ENCODE measurements at places on chromosomes 13 and 19. TPM values are rescaled to one million over a fixed set of nuclear protein-coding genes. Genes with fewer than 3 reads are reported as not detected.

DNA sequence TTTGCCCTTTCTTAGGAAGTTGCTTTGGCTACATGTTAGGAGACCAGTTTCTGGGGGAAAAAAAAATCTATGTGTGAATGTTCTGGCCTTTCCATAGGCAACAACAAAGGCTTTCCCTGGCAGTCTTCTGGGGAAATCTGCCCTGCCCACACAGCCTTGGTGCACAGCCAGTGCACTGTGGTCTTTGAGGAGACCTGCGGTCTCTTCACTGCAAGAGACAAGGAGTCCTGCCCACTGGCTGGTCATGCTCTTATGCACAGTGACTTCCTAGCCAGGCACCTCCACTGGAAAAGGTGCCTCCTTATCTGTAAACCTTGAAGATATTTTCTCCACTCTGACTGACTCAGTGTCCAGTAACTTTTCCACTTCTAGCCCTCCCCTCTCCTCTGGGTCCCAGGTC, 155.1 kb downstream of the SUCLA2 start:
- no peak for ATAC-seq

DNA sequence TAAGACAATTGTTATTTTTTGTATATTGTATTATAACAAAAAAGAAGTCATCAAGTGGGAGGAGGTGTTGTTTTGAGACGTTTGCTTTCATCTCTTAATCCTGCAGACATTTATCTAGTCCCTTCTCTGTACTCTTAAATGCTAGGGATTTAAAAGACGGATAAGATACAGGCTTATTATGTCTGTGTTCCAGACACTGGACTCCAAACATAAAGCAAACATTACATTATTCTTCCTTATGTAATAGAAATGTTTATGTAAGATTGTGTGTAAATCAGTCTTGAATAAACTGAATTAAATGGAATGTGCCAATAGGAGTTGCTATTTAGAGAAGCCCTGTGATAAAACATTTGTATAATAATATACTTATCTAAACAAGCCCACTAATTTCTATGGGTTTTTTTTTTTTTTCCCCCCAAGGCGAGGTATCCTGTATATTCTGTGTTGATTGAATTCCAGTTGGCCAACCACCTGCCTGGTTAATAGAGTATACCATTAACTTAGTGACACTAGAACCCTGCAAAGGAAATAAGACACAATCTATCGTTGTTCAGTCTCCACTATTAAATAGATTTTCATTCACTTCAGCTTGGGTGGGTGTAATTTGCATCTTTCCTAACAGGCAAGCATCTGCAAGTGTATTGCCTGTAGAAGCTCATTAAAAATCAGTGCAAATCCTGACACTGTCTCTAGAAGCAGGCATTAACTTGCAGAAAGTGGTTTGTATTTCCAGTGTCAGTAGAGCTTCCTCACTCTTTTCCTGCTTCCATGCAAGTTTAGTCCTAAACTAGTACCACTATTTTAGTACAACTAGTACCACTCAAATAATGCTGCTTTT, 69.0 kb downstream of the LRCH1 start:
- no peak for ATAC-seq

DNA sequence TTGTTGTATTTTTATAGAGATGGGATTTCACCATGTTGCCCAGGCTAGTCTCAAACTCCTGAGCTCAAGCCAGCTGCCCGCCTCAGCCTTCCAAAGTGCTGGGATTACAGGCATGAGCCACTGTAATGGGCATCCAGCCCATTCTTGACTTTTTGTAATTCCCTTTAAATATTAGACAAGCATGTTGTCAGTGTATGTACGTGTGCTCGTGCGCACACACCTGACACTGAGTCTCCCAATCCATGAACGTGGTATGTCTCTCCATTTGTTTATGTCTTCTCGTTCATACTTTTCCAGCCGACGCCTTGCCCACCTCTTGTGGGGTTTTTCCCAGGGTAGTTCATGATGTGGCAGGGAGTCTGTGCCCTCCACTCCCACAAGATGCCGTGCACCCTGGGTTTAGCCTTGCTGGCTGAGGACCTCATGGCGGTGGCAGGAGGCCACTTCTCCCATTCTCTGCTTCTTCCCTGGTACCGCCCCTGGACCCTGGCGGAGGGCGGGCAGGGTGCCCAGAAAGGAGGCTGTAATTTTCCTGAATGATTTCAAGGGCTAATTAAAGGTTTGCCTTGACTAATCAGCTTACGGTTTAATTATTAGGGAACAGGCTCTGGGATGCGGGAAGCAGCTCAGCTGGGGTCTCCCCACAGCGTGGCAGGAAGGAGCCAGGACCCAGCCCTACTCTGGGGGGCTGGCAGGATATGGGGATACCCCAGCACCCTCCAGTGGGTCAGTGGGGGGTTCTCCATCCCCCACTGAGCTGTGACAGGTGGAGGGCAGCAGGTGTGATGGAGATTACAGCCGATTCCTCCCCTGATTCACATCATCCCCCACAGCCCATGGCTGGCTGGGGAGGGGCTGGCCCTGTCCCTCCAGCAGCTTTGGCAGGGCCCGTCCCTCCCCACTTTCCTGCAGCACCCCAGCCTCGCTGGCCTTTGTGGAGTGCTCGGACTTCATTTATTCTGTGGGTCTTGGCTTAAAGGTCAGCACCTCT, 12.9 kb downstream of the PAK4 start:
- ATAC-seq, result no peak

DNA sequence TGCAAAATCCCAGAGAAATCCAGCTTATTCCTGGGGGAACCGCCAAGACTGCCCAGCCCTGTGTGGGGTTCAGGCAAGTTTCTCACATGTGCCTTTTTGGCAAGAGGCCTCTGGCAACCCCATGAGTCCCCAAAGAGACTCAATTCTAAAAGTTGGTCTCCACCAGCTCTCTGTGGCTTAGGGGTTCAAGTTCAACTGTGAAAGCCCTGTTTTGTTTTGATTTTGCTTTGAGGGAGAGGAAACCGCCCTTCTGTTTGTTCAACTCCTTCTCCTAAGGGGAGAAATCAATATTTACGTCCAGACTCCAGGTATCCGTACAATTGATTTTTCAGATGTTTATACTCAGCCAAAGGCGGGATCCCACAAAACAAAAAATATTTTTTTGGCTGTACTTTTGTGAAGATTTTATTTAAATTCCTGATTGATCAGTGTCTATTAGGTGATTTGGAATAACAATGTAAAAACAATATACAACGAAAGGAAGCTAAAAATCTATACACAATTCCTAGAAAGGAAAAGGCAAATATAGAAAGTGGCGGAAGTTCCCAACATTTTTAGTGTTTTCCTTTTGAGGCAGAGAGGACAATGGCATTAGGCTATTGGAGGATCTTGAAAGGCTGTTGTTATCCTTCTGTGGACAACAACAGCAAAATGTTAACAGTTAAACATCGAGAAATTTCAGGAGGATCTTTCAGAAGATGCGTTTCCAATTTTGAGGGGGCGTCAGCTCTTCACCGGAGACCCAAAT, 583 bp upstream of the LDLR start:
- ATAC-seq, result no peak

- ATAC-seq, result no peak
Observed at GRCh38 chr19:18001777-18002345, 6.1 kb upstream of the ARRDC2 start.

CEACAM16 gene
- not detected for total RNA-seq

- ATAC-seq, result no peak
Observed at GRCh38 chr19:14148751-14149410, 12.5 kb upstream of the ASF1B start.

LIM2 gene
- not detected for total RNA-seq

SIGLEC12 gene
- 0.34 TPM for total RNA-seq

GRK1 gene
- 0.64 TPM for total RNA-seq

DNA sequence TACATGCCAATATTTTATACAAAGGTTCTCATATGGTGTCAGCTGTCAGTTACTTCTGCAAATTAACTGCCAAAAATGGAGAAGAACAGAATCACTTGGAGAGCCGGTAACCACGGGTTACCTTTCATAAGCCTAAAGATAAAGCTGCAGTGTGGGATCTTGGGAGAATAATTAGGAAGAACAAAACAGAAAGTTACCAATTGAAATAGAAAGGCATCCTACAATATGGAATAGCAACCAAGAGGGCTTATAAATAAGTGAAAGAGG, 74.2 kb downstream of the TSHZ3 start:
- no peak for ATAC-seq

- no peak for ATAC-seq
Observed at GRCh38 chr13:107842562-107843180, 372.7 kb downstream of the LIG4 start.

ATP8A2 gene
- 0.21 TPM for total RNA-seq

- no peak for ATAC-seq
Observed at GRCh38 chr13:52707375-52707774, 32.2 kb downstream of the CNMD start.

SIGLEC5 gene
- total RNA-seq, result not detected

GRCh38 chr13:113119166-113119821, 3.3 kb upstream of the F10 start:
- no peak for ATAC-seq

DNA sequence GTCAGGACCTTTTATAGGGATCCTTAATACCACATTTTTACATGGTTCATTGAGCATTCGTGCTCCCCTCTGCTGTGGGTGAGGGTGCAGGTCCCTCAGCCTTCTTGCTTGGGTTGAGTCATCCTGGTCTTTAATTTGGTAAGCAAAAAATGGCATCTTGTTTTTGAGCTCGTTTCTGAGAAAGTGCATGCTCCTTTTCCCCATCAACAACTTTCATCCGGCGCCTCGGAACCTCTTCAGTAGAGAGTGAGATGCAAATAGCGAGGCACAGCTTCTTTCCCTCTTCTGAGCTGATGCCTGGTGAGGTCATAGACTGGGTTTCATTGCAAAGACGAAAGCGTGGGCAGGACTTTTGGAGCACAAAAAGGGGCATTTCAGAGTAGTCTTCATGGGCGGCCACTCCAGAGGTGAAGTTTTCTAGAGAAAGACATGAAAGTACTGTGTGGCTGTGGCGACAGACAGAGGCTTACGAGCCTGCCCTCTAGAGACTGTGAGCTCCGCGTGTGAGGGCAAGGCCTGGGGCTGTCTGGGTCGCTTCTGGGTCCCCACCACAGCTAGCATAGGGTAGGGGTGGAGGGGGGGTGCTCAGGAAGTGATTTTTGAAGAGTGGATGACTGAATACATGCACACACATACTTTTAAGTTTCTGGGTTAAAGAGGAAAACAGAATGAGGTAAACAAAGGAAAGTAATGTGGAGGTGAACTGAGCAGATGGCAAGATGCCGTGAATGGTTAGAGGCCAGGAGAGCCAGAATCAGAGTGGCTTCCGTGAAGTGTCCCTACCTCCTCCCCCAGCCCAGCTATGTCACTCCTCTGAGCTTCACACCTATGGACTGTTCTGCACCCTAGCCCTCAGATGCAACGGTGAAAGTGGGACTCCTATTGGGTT, 44.3 kb downstream of the BBC3 start:
- ATAC-seq, result peak; percentile 72

ZFP14 gene
- 1.8 TPM for total RNA-seq

DNA sequence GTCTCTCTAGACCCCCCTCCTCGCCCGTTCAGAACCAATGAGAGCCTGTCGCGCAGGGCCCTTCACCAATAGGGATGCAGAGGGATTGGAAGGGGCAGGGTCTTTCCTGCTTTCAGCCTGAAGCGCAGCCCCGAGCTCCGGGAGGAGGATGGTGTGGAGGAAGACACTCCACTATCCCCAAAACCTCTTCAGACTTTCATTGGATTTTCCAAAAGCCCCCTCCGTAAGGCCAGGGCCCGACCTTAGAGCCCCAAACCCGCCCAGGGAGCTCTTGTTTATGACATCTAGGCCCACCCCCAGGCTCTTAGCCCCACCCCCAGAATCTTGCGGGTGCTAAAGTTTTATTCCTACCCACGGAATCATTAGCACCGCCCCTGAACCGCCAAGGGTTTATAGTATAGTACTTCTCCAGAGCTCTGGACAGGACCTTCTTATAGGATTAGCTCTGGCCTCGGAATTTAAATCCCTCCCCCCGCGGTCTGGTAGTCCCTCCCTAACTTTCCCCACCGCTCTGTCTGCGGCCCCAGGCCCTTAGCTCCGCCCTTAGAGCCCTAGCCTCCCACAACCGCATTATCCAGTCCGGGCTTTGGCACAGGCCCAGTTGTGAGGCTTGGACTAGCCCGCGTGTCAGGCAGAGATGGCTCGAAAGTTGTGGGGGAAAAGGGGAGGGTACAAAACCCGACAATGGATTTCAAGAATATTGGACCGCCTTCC, 6.6 kb upstream of the EML2 start:
- peak; percentile 52 for ATAC-seq

RASGRP4 gene
- total RNA-seq, result 39.4 TPM

ZNF761 gene
- total RNA-seq, result 10.9 TPM

DNA sequence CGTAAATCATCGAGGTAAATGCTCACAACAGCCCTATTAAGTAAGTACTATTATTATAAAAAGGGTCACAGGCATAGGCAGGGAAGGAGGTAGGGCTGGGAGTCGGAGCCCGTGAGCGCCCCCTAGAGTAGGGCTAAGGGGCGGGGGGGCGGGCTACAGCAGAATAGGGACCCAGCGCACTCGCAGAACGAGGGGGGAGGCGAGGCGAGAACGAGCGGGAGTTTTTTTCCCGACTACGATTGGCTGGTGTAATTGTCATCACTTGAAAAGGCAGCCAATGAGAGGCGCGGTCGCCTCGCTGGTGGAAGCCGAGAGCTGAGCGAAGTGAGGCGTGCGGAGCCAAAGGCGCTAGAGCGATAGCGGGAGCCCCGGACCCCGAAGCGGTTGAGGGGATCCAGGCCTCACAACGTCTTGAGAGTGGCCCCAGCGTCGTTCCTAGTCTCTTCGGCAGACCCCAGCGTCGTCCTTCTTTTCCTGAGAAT, 24.2 kb downstream of the KEAP1 start:
- ATAC-seq, result peak; percentile 95

CLEC11A gene
- 0.45 TPM for total RNA-seq

- ATAC-seq, result no peak
Observed at GRCh38 chr13:113906571-113906970, 42.7 kb upstream of the GAS6 start.

DNA sequence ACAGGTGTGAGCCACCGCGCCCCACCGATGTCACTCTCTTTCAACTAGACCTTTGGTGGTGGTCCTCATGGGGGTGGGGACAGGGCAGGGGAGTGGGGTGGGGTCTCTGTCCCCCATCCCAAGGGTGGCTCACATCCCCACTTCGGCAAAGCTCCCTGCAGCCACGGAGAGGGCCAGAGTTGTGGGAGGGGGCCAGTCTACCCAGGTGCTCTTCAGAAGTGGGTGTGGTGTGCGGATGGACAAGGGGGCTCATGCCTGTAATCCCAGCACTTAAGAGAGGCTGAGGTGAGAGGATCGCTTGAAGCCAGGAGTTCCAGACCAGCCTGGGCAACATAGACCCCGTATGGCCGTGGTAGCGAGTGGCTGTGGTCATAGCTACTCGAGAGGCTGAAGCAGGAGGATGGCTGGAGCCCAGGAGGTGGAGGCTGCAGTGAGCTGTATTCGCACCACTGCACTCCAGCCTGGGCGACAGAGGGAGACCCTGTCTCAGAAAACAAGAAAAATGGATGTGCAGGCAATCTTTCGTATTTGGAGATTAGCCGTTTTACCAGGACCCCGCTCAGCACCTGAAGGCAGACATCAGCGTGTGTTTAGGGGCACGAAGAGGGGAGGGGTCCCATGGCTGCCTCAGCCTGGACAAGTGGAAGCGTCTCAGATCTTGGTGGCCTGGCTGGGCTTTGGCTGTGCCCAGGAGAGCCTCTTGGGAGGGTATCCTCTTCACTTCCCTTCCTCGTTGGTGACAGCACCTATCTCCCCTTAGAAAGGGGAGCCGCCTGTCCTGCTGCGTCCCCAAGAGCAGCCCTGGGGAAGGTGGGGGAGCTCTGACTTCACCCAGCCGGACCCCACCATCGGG, 846 bp downstream of the TGFBR3L start:
- no peak for ATAC-seq

- no peak for ATAC-seq
Observed at GRCh38 chr13:73281746-73282145, 222.9 kb downstream of the KLF5 start.

ADAMTS10 gene
- 2.5 TPM for total RNA-seq
